Epithelial cell of umbilical artery (primary cell): ENCODE measurements at places on chromosomes 1 and 21. TPM values are rescaled to one million over a fixed set of nuclear protein-coding genes. Genes with fewer than 3 reads are reported as not detected.

Gene KMO
- total RNA-seq, result under 0.01 TPM in 1 of 2 replicates, not detected in the other

Gene CYP4A22
- not detected in 2 replicates for total RNA-seq

Gene CA6
- total RNA-seq, result not detected in 2 replicates

Gene MIXL1
- 0.32 TPM in 1 of 2 replicates, not detected in the other for total RNA-seq

Gene TFF2
- not detected in 2 replicates for total RNA-seq

Gene DMRTA2
- not detected in 2 replicates for total RNA-seq
